ENCODE measurements at places on chromosomes 16 and 17. TPM values are rescaled to one million over a fixed set of nuclear protein-coding genes. Genes with fewer than 3 reads are reported as not detected.

ITGB3 gene
- 16.4 TPM for total RNA-seq

RNU2-1 gene
- not detected for total RNA-seq

GRCh38 chr17:69575346-69575761 lies 160.9 kb downstream of the MAP2K6 start:
- H3K4me1 ChIP-seq: peaks cover 19% of the 10 kb centered on the region
- H3K27ac ChIP-seq: no peak overlapping the region
- H3K27me3 ChIP-seq: no peaks in the 10 kb centered on the region
- DNase-seq: no peak
- no peak overlapping the region for H3K4me3 ChIP-seq
- H3K36me3 ChIP-seq: no peaks in the 10 kb centered on the region

DNA sequence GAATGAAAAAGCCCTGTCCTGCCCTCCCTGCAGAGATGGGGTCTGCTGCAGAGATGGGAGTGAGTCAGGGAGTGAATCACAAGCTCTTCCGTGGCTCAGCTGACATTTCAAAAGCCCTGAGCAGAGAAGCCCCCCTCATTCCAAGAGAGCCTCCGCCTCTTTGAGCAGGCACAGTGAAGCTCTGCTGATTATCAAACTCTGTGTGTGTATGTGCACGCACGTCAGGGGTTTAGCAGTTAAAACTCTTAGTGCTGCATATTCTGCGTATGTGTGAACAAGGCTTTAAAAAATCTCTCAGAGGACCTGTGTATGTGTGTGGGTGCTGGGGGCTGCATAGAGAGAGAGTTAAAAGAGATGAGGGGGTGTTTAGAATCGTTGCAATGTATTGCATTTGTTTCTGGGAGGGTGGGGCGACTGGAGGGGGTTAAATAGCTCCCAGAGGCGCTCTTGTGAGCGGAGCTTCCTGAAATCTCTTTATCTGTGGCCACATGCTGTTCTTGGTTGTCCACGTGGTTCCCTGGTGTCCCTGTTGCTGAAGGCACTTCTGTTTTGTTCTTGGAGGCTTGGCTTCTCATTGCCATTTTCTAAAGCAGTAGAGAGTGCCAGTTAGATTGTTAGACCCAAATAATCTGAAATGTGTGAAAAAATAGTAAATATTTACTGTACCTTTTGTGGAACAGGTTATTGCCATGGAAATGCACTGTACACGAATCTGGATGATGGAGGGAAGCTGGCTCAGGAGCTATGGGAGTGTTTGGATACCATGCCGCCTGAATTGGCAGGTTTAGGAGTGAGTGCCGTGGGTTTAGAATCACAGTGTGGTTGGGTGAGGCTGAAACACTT lies 116.6 kb downstream of the PRKCB start:
- no peaks in the 10 kb centered on the region for H3K4me1 ChIP-seq
- no peak for DNase-seq
- H3K27me3 ChIP-seq: no peaks in the 10 kb centered on the region
- no peak overlapping the region for H3K4me3 ChIP-seq

Data from Karpas-422 (cell line).